ENCODE measurements at places on chromosomes 11 and 22.
A peak's percentile ranks its signal among the peaks of the same experiment; 100 is the strongest.

DNA sequence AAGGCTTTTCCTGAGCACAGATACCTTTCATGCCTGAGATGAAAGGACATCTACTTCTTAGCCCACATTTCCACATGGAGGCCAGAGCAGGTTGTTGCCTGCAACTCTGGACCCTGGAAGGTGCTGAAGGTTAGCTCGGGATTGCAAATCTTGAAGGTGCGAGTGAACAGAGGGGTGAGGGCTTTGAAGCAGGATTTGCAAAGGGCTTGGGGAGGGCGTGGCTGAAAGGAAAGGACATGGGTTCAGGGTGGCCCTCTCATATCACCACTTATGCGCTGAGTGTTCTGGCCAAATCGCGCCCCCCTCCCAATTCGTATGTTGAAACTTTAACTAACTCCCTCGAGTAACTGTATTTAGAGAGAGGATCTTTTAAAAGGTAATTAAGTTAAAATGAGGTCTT, 501.6 kb downstream of the MIAT start:
- DNase-seq = no peak

GRCh38 chr11:7196396-7197146, 55.1 kb upstream of the SYT9 start:
- DNase-seq = no peak

- DNase-seq = no peak
Observed at GRCh38 chr11:1908618-1909017, 10.9 kb upstream of the TNNT3 start.

DNA sequence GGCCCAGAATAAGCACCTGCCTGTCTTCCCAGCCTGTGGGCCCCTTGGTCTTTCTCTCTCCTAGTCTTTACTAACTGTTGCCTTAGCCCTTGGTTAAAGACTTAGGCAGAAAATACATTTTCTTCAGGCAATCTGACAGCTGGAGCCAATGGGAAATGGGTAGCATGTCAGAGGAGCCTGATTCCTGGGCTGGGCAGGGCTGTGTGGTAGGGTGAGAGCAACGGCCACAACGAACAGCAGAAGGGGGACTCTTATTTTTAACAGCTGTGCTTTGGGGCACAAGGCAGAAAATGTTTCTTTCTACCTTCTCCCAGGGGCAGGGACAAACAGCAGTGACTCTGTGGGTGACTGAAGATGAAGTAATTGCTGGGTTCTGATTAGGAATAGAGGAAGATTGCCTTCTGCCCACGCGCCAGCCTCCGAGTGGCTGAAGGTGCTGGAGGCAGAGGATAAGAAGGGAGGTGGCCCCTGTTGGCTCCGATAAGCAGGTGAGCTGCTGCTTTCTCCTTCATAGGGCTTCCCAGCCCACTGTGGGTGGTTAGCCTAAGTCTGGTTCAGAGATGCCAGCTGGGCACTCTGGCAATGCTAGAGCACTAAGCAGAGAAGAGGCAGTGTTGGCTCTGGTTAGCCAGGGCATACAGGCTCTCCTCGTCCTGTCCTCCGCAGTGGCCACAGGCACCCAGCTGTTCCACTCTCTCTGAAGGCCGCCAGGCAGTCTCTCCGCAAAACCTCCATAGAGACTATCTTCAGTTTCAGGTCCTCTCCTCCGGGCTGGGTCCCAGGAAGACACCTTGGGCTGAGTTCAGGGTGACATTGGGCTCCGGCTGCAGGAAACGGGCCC, 1.5 kb downstream of the YPEL4 start:
- DNase-seq = no peak

DNA sequence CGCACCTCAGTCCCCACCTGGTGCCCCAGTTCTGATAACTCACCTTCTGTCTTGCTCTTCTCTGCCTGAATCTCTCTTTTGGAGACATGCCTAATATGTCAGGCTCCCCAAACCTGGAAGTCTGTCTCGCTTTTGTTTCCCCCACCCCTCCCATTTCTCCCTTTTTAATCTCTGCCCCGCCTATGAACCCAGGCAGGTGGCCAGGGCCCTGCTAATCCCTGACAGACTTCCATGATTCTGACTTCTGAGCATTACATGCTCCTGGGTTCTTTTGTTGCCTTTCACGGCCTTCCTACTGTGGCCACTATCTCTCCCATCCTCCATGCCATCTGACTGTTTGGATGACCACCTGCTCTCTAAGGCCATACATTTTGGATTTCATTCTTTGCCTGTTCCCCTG, 1120.9 kb upstream of the CCDC90B start:
- DNase-seq = no peak

GRCh38 chr22:24086310-24086709, 75.2 kb downstream of the CABIN1 start:
- no peak for DNase-seq

GRCh38 chr11:94794287-94795168, 26.4 kb downstream of the AMOTL1 start:
- no peak for DNase-seq

- no peak for DNase-seq
Observed at GRCh38 chr11:44134625-44135024, 39.1 kb downstream of the EXT2 start.

DNA sequence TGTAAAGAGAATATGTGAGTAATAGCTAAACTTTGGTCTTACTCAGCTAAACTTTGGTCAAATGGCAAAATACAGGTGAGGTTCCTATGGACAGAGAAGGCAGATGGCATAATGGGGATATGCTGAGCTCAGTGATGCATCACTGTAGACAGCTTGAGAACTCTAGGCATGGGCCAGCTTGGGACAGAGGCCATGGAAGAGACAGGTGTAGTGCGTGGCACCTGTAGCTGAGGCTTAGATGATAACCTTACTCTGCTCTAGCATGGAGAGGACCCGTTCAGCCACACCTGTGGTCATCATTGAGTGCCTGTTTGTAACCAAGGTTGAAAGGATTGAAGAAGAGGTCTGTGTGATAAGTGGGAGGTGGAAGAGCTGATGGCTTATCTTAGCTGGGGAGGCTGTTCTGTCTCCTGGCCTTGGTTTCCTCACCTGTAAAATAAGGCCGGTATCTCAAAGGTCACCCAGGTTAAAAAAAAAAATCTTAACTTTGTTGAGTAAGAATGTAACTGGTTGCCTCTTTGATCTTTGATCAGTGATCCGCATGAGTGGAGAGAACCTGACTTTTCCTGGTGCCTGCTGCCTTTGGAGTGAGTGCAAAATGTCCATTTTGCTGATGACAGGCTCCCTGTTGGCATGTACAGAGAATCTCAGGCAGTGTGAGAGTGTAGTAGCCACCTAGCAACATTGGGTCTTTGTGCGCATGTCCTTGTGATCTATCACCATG, 48.6 kb downstream of the ZNRF3 start:
- DNase-seq = no peak

- peak; percentile 83 for DNase-seq
Observed at GRCh38 chr22:19478901-19479354, at the start of gene UFD1. UFD1 (minus strand) TSS chr22:19479193; CDS start chr22:19479085, 108 bp downstream.

DNA sequence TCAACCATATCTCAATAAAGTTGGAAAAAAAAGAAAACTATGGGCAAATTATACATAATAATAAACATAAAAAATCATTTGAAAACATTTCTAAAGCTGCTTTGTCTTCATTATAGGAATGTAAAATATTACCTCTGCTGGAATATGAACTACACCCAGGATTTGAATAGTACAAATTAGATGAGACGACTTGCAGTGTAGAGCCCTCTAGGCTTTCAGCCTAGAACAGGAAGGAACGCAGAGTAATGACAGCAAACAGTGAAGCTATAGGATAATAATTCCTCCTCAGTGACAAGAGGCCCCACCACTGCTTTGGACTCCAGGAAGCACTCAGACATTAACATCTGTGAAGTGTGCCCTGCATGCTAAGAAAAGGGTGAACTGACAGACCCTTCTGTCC, 7.7 kb downstream of the OR2AG1 start:
- no peak for DNase-seq

DNA sequence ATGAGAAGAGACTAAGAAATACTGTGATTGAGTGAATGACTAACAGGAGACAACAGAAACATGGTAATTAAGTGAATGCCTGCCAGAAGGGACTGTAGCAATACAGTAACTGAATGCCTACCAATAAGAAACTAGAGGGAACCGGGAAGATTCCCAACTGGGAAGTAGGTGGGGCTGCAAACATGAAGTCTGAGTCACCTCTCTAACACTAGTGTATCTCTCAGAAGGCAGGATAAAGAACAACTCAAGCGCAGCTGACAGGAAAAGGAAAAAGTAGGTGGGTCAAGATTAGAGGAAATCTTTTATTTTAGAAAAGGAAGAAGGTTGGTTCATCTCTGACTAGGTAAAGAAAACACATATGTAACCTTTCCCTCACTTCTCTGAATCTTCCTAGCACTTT, 14.0 kb downstream of the C11orf42 start:
- DNase-seq = peak; percentile 51

Measured in mucosa of descending colon (tissue), 3 donors.